A549 treated with CpdA at 1 μM for 4 hours (cell line): ENCODE measurements at places on chromosomes 5 and 9. TPM values are rescaled to one million over a fixed set of nuclear protein-coding genes. Genes with fewer than 3 reads are reported as not detected.

NRG2 gene
- 1.7 to 2.5 TPM (median 1.9 TPM) in 5 replicates for total RNA-seq

IFNB1 gene
- total RNA-seq: not detected in 5 replicates

LEAP2 gene
- total RNA-seq: 0.87 to 1.7 TPM (median 1.5 TPM) in 5 replicates

SLCO6A1 gene
- total RNA-seq: not detected in 5 replicates

BNC2 gene
- 3.9 to 6.9 TPM (median 5.1 TPM) in 5 replicates for total RNA-seq

TLR4 gene
- 0.06 to 0.34 TPM (median 0.10 TPM) in 5 replicates for total RNA-seq

GBGT1 gene
- total RNA-seq: 1.6 to 3.0 TPM (median 2.8 TPM) in 5 replicates

SH3GL2 gene
- total RNA-seq: 0.03 to 0.15 TPM (median 0.11 TPM) in 4 of 5 replicates, not detected in the other

DOLK gene
- 28.0 to 38.9 TPM (median 36.5 TPM) in 5 replicates for total RNA-seq

EDIL3 gene
- 0.15 to 0.31 TPM (median 0.18 TPM) in 5 replicates for total RNA-seq

BARHL1 gene
- 0.06 TPM in 1 of 5 replicates, not detected in the others for total RNA-seq

MYO10 gene
- total RNA-seq: 59.6 to 85.6 TPM (median 74.9 TPM) in 5 replicates
